Epithelial cell of alveolus of lung (primary cell): ENCODE measurements at places on chromosomes 1 and 21. TPM values are rescaled to one million over a fixed set of nuclear protein-coding genes. Genes with fewer than 3 reads are reported as not detected.

TNFRSF25 gene
- 0.26 and 7.8 TPM in 2 replicates for total RNA-seq

RGS16 gene
- total RNA-seq, result 0.39 and 0.40 TPM in 2 replicates

VPS13D gene
- total RNA-seq, result 16.9 and 17.0 TPM in 2 replicates

TRAF3IP3 gene
- 0.26 TPM in 1 of 2 replicates, not detected in the other for total RNA-seq

CD101 gene
- total RNA-seq, result under 0.01 and 0.32 TPM in 2 replicates

ANKRD35 gene
- total RNA-seq, result 1.8 and 8.8 TPM in 2 replicates

ARHGAP30 gene
- total RNA-seq, result not detected in 2 replicates

C1orf232 gene
- total RNA-seq, result not detected in 2 replicates

F13B gene
- not detected in 2 replicates for total RNA-seq

INSRR gene
- total RNA-seq, result not detected in 2 replicates

TEDDM1 gene
- total RNA-seq, result not detected in 2 replicates

CD52 gene
- not detected in 2 replicates for total RNA-seq

CYB5RL gene
- total RNA-seq, result 3.0 and 4.4 TPM in 2 replicates

CLEC20A gene
- total RNA-seq, result 0.13 TPM in 1 of 2 replicates, not detected in the other
